CD4-positive, alpha-beta T cell (primary cell): ENCODE measurements at places on chromosomes 12 and 14.
A peak's percentile ranks its signal among the peaks of the same experiment; 100 is the strongest.

DNA sequence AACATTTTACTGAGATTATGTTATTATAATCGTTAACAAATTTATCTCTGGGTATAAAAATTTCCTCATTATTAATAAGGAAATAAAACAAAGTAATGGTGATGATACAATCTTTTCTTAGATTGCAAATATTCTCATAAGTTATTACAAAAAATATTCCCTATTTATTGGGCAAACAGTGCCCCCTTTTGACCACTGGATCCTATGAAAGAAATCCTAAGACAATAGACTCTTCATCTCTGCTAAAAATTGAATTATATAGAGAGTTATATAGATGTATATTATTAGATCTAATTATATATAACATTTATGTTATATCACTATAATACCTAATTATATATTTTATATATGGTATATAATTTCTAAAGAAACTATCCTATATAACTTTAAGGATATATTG, 94.2 kb upstream of the FGD4 start:
- DNase-seq, result peak; percentile 60

DNA sequence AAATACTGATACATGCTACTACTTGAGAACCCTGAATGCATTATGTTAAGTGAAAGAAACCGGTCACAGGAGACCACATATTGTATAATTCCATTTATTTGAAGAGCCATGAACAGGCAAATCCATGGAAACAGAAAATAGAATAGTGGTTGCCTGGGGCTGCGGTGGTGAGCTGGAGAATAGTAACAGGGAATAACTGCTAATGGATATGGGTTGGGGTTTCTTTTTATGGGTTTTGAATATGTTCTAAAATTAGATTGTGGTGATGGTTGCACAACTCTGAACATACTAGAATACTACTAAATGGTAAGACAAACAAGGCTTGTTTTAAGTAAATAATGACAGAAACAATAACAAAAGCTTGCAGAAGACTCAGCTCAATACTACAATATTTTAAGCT, 293.0 kb downstream of the BTG1 start:
- no peak for DNase-seq

GRCh38 chr12:95169368-95169767, 47.9 kb downstream of the FGD6 start:
- DNase-seq, result no peak

- DNase-seq, result no peak
Measured at GRCh38 chr14:67710209-67710608, 8.5 kb downstream of the RDH12 start.

DNA sequence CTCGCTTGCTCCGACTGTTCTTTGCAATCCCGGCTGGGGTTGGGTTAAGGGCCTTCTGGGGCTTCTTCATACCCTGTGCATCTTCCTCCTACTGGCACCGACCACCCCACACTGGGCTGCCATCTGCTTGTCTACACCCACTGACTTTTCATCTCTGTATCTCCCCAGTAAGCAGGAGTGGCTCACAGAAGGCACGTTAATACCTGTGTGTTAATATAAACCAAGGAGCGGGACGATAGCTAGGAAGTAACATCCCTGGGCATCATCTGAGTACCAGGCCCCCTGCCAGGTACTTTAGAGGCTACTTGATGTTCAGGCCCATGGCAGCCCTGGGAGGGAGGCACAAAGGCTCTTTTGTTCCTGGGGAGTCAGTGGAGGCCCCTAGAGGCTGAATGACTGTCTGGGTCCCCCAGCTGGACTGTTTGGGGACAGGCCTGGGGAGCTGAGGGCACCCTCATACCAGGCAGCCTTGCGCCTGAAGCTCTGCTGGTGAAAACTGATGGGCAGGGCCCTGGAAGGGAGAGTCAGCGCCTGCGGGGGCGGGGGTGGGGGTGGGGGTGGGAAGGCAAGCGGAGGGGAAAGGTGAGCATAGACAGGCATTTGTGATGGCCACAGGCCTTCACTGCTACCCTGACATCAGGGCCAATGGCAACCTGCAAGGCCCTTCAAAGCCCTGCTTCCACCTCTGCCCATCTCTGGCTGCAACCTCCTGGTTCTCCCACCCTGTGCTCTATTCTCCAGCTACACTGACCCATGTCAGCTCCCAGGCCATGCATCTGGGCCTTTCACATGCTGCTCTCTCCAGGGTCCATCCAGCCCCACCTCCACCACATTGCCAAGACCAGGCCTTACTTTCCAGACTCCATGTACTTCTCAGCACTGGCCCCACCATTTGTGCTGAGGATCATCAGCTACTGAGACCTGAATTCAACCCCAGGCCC, 34.2 kb upstream of the DEGS2 start:
- peak; percentile 53 for DNase-seq

DNA sequence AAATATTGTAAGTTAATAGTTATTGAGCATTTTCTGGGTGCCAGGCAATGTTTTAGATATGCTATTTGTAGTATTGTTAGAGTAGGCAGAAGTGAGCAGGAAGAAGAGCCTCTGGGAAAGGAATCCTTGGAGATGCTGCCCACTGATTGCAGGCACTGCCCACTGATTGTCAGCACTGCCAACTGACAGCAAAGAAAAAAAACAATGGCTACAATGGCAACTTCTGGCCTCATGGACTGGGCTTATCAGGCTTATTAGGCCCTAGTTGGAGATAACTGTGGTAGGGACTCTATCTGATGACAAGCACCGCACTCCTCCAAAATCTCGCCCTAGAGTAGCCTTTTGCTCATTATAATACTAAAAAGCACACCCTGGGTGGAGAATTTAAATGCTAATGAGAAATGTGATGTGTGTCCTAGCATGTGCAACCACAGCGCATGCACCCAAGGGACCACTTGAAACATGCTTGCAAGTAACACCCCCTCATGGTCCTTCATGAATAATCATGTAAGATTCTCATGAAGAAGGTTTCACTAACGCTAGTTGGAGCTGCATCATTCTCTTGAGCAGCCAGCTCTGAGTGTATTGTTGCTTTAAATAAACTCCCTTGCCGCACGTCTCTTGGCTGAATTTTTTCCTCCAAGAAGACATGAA, 103.5 kb upstream of the PPP4R3A start:
- DNase-seq, result no peak

GRCh38 chr12:31835276-31835882, 106.6 kb upstream of the AMN1 start:
- DNase-seq, result no peak

- DNase-seq, result no peak
Measured at GRCh38 chr14:70744641-70745040, 64.7 kb downstream of the MAP3K9 start.

DNA sequence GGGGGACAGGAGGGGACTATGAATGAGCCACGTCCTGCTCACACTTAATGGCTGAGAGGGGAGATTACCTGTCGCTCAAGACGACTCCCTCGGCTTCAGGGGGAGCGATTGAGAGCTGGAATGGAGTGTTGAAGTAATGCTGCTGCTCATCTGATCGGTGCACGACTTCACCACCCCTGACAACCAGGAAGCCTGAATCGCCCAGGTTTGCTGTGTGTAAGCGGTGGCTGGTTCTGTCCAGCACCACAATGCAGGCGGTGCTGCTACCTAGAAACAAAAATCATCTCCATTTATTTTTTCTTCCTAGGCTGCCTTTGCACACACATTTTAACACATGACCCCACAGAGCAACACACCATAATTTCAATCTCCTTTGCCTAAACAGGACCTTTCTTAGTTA, 37.3 kb downstream of the PPTC7 start:
- no peak for DNase-seq

DNA sequence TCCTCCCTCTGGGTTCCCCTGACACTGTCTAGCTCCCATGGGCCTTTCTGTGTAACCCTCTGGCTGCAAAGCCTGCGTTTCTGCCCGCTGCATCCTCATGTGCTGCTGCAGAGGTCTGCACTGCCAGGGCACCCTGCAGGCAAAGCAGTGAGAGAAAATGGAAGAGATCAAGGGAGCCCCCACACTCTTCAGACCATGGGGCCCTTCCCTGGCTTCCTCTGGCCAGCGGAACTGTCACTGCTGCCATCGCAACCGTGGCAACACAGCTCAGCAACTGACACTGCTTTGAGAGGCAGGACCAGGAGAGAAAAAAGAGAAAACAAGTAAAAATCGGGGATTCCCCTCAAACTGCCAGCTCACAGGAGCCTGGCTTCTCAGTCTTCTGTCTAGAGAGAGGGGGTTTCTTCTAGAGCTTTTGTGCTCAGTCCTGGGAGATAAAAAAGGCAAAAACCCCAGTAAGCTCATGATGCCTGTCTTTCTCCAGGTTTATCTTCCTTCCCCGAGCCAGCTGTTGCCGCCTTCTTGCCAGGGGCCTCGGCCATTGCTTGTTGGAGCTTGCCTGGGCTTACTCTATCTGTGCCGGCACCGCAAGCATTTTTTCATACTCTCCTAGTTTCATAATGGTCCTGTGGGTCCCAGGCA, 38.9 kb downstream of the C14orf132 start:
- no peak for DNase-seq

DNA sequence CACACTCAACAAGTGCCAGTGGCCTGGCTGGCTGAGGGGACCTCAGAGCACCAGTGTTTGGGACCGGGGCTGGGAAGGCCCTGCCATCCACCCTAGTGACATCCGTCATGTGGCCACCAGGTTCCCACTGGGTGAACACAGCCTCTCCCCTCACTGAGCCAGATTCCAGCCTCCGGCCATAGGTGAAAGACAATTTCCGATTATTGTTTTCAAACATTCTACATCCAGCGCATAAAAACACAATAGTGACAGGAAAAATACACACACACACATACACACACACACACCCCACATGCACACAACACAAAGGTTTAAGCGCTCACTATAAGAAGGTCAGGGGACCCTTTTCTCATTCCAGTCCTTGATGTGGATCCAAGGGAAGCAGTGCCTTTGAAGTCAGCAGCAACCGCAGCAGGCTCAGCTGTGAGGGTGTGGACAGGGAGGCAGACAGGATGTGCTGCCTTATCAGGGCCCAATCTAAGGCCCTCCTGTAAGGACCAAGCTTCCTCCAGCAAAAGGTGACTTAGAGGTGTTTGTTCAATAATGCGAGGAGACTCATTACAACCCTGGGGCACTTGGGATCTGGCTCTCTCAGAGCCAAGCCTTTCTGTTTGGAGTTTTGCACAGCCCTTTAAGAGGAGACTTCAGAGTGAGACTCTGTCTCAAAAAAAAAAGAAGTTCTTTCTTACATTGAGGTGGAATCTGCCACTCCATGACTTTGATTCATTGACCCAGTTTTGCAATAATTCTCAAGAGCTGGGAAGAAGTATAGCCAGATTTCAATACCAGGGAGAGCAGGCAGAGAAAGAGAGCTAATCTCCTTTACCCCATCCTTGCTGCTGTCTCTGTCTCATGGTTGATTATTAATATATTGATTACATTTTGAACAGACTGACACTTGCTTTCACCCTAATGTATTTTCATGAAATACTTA, 227.8 kb downstream of the ZFP36L1 start:
- DNase-seq, result no peak

- no peak for DNase-seq
Measured at GRCh38 chr12:8603856-8604255, 8.8 kb downstream of the AICDA start.
